ENCODE measurements at places on chromosomes 6 and 20.

GRCh38 chr6:162854228-162854627 is 126.5 kb downstream of the PACRG start:
- H3K27me3 ChIP-seq = no peaks in the 10 kb centered on the region
- H3K4me1 ChIP-seq = peaks cover 15% of the 10 kb centered on the region
- H3K36me3 ChIP-seq = no peaks in the 10 kb centered on the region

- H3K4me1 ChIP-seq = peaks cover 15% of the 10 kb centered on the region
- H3K4me3 ChIP-seq = no peak overlapping the region
- no peak for DNase-seq
- no peaks in the 10 kb centered on the region for H3K27me3 ChIP-seq
Observed at GRCh38 chr6:43984442-43985321, 142.6 kb downstream of the MRPL14 start.

GRCh38 chr6:157035546-157035945 is 258.4 kb downstream of the ARID1B start:
- DNase-seq = no peak
- H3K36me3 ChIP-seq = no peaks in the 10 kb centered on the region
- H3K27me3 ChIP-seq = no peaks in the 10 kb centered on the region
- no peak overlapping the region for H3K27ac ChIP-seq

DNA sequence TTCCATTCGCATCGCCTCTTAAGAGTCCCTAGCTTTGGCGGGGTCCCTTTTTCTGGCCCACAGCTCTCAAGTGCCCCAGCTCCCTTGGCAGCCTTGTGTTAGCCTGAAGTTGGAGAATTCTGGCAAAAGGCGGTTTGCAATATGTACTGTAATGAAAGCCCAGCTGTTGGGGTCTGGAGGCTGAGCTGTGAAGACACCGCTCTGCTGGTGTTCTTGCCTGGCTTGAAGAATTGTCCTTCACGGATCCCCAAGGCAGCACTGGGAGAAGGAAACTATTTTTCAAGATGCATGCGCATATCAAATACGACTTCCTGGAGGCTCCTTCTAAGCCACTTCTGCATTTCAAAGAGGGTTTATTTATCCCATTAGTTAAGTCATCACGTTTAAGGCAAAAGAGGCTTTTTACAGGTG is 21.4 kb upstream of the CITED2 start:
- H3K27me3 ChIP-seq = no peaks in the 10 kb centered on the region
- no peak overlapping the region for H3K27ac ChIP-seq
- H3K4me1 ChIP-seq = no peaks in the 10 kb centered on the region
- H3K4me3 ChIP-seq = no peak overlapping the region

DNA sequence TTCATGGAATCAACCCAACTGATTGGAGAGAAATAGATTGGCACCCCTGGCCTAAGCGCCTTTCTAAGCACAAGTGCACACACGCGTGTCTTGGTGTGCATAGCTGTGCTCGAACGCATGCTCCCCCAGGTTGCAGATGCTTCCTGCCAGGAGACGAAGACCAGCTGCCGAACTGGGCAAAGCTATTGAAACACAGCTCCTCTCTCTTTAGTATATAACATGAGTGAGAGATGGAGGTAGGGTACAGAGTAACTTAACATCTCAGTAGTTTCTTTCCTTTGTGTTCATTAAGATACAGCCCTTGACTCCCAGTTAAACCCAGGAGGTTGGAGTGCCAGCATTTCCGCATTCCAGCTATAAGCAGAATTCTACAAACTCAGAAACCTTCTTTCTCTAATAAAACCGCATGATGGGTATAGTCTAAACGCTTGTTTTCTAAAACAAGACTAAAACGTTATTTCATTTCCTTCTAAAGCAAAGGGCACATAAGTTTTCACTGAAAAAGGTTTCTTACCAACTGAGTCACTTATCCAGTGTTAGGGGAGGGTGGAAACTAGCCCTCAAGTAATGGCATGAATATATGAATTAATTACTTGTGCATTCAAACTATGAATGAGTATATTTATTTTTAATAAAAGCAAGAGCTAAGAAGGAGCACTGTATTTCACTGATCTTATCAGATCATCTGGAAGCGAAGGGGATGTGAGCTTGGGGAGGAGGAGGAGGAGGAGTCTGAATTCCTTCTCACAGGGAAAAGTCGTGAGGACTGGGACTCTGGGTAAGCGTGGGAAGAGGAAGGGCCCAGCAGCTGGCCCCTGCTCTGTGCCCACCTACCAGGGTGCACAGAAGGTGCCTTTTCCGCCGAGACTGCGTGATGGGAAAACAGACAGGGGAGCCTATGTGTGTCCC is 179.2 kb downstream of the TMEM242 start:
- no peak overlapping the region for H3K27ac ChIP-seq
- no peaks in the 10 kb centered on the region for H3K27me3 ChIP-seq
- DNase-seq = no peak
- peaks cover 4% of the 10 kb centered on the region for H3K36me3 ChIP-seq
- H3K4me3 ChIP-seq = no peak overlapping the region

GRCh38 chr20:10682939-10683338 is 9.1 kb upstream of the JAG1 start:
- no peaks in the 10 kb centered on the region for H3K36me3 ChIP-seq
- no peak overlapping the region for H3K27ac ChIP-seq
- H3K4me3 ChIP-seq = no peak overlapping the region
- DNase-seq = no peak
- H3K4me1 ChIP-seq = no peaks in the 10 kb centered on the region
- no peaks in the 10 kb centered on the region for H3K27me3 ChIP-seq

GRCh38 chr6:33828764-33829731 is 25.2 kb upstream of the MLN start:
- DNase-seq = no peak
- H3K4me3 ChIP-seq = no peak overlapping the region
- H3K27ac ChIP-seq = no peak overlapping the region
- no peaks in the 10 kb centered on the region for H3K36me3 ChIP-seq

GRCh38 chr20:37251825-37252477 is 9.7 kb downstream of the GHRH start:
- H3K36me3 ChIP-seq = no peaks in the 10 kb centered on the region
- no peak for DNase-seq
- no peak overlapping the region for H3K27ac ChIP-seq
- H3K4me3 ChIP-seq = no peak overlapping the region

- H3K27ac ChIP-seq = no peak overlapping the region
- DNase-seq = no peak
- H3K36me3 ChIP-seq = no peaks in the 10 kb centered on the region
- no peaks in the 10 kb centered on the region for H3K27me3 ChIP-seq
- H3K4me1 ChIP-seq = no peaks in the 10 kb centered on the region
Observed at GRCh38 chr6:14375930-14376329, 258.4 kb downstream of the CD83 start.

- no peak overlapping the region for H3K4me3 ChIP-seq
- H3K27ac ChIP-seq = no peak overlapping the region
- DNase-seq = no peak
- no peaks in the 10 kb centered on the region for H3K4me1 ChIP-seq
Observed at GRCh38 chr6:127402890-127403617, 56.1 kb downstream of the KIAA0408 start.

DNA sequence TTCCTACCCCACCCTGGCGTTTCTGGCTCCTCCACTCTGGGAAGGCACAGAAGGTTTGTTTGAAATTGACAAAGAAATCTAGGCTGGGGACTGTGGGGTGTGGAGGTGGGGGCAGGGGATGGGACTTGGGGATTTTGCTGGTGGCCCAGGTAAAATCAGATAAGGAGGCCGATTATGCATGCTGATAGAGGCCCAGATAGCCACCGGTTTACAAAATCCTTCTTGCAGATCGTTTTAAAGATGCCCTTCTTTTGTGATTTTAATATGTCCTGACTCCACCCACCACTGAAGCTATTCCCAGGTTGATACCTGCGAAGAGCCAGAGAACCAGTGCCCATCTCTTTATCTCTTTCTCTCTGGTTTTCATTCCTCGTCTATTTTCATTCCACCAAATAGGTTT is 104.9 kb downstream of the TFAP2C start:
- no peak overlapping the region for H3K27ac ChIP-seq
- DNase-seq = no peak
- H3K4me1 ChIP-seq = no peaks in the 10 kb centered on the region
- no peaks in the 10 kb centered on the region for H3K36me3 ChIP-seq
- H3K27me3 ChIP-seq = no peaks in the 10 kb centered on the region

GRCh38 chr6:137414599-137414998 is 79.6 kb downstream of the OLIG3 start:
- H3K27ac ChIP-seq = no peak overlapping the region
- DNase-seq = no peak
- no peaks in the 10 kb centered on the region for H3K36me3 ChIP-seq
- H3K4me1 ChIP-seq = no peaks in the 10 kb centered on the region
- H3K4me3 ChIP-seq = no peak overlapping the region

GRCh38 chr6:127397729-127398630 is 54.6 kb upstream of the ECHDC1 start:
- no peak for DNase-seq
- no peak overlapping the region for H3K27ac ChIP-seq
- H3K36me3 ChIP-seq = no peaks in the 10 kb centered on the region
- H3K4me3 ChIP-seq = no peak overlapping the region
- no peaks in the 10 kb centered on the region for H3K4me1 ChIP-seq

DNA sequence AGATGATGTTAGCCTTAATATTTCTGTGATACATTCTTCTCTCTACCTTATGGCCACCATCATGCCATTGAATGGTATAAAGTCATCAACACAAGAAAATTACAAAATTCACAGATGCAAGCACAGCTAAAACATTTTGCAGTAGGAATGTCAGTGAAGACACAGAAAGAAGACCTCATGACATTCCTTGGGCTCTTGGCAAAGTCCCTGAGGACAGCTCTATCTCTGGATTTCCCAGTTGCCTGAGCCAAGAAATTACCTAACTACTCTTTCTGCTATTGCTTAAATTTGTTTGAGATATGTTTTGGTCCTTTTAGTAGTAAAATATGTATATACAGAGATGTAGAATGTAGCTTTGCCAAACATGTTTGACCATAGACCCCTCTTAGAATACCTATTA is 201.0 kb upstream of the STXBP5 start:
- no peaks in the 10 kb centered on the region for H3K4me1 ChIP-seq
- no peak for DNase-seq
- H3K36me3 ChIP-seq = no peaks in the 10 kb centered on the region
- H3K4me3 ChIP-seq = no peak overlapping the region

DNA sequence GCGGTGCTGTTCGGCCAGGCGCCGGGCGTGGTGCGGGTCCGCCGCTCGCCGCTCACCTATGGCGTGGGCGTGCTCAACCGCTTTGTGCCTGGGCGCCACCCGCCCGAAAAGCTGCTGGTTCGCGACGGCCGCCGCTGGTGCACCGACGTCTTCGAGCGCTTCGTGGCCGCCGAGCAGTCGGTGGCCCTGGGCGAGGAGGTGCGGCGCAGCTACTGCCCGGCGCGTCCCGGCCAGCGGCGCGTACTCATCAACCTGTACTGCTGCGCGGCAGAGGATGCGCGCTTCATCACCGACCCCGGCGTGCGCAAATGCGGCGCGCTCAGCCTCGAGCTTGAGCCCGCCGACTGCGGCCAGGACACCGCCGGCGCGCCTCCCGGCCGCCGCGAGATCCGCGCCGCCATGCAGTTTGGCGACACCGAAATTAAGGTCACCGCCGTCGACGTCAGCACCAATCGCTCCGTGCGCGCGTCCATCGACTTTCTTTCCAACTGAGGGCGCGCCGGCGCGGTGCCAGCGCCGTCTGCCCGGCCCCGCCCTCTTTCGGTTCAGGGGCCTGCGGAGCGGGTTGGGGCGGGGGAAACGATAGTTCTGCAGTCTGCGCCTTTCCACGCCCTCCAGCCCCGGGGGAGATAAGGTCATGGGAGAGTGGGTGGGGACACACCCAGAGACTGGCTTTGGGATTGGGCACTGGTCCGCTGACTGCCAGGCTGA is 15.7 kb downstream of the ADISSP start:
- H3K27ac ChIP-seq = no peak overlapping the region
- peaks cover 5% of the 10 kb centered on the region for H3K4me1 ChIP-seq
- DNase-seq = peak; percentile 62
- peak overlapping the region; percentile 10 for H3K4me3 ChIP-seq
- H3K36me3 ChIP-seq = no peaks in the 10 kb centered on the region
- H3K27me3 ChIP-seq = no peaks in the 10 kb centered on the region

- no peak overlapping the region for H3K4me3 ChIP-seq
- no peaks in the 10 kb centered on the region for H3K36me3 ChIP-seq
- H3K27me3 ChIP-seq = no peaks in the 10 kb centered on the region
- H3K4me1 ChIP-seq = no peaks in the 10 kb centered on the region
- H3K27ac ChIP-seq = no peak overlapping the region
Observed at GRCh38 chr20:64159711-64160110, 4.5 kb upstream of the MYT1 start.

DNA sequence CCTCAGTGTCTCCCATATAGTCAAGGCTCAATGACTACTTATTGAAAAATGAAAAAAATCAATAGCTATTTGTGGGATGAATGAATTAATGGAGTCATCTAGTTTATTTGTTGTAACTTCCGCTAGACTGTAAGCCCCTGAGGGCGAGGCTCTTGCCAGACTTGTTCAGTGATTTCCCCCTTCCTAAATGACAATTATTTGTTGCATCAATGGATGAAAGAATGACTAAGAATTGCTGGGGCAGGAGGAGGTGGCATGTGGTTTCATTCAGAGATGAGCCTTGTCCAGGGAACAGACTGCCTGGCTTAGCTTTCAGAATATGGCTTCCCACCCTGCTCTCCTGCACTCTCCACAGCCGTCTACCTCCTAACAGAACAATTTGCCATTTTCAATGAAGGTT is 1.1 kb upstream of the PRELID3B start:
- no peak for DNase-seq
- H3K4me3 ChIP-seq = no peak overlapping the region
- H3K27me3 ChIP-seq = no peaks in the 10 kb centered on the region
- peaks cover 4% of the 10 kb centered on the region for H3K4me1 ChIP-seq
- H3K27ac ChIP-seq = no peak overlapping the region

GRCh38 chr6:139017227-139017626 is 11.3 kb upstream of the ABRACL start:
- no peak overlapping the region for H3K4me3 ChIP-seq
- H3K27ac ChIP-seq = no peak overlapping the region
- no peaks in the 10 kb centered on the region for H3K4me1 ChIP-seq
- H3K36me3 ChIP-seq = no peaks in the 10 kb centered on the region
- DNase-seq = no peak

DNA sequence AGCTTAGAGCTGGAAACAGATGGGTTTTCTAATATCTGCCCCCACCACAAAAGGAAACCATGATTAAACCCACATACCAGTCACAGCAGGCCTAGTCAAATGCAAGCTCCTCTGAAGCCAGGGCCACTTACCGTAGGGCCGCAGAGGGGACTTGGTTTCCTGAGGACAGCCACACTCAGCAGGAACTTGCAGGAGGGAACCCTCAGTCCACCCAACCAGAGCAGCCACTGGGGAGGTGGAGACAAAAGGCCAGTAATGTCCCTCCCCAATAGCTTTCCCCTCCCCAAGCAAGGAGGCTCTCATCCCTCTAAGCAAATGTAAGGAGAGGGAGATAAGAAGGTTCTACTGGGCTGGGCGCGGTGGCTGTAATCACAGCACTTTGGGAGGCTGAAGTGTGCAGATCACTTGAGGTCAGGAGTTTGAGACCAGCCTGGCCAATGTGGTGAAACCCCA is 384.4 kb upstream of the JARID2 start:
- no peak for DNase-seq
- no peaks in the 10 kb centered on the region for H3K4me1 ChIP-seq
- H3K27ac ChIP-seq = no peak overlapping the region
- no peaks in the 10 kb centered on the region for H3K27me3 ChIP-seq
- H3K36me3 ChIP-seq = no peaks in the 10 kb centered on the region
- no peak overlapping the region for H3K4me3 ChIP-seq

All from pancreas (tissue), 10 donors.